Fibroblast of skin of back (primary cell): ENCODE measurements at places on chromosomes 7 and 10.

DNA sequence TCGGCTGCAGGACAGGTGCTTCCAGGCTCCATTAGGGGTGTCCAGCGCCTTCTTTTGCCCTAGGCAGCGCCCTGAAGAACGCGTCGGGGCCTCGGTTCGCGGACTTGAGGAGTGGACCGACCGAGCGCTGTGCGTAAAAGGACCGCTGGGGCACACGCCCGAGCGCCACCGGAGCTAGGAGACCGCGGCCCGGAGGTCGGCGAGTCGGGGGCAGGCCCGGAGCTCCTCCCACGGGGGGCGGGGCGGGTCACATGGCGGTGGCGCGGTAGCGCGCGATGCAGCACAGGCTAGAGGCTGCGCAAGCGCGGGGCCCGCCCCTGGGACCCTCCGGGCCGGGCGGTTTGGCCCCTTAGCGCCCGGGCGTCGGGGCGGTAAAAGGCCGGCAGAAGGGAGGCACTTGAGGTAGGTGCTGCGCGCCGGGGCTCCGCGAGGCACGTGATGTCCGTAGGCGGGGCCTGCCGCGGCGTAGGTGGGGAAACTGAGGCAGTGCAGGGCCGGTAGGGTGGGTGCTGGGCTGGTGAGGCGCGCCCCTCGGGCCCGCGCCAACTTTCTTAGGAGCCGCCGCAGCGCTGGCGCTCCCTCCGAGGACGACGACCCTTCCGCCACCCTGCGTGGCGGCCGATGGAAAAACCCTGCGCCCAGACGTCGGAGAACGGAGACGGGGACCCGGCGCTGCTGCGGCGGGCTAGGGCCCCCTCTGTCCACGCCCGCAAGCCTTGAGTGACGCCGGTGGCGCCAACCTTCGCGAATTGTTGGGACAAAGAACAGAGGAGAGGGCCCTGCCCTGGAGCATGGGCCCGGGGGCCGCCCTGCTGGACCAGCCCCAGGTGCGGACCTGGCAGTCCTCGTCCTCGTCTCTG lies at the start of gene PRXL2A:
PRXL2A (plus strand) TSS at position 310 of the 860 bp plus-strand sequence. CDS start 11,917 bp downstream, outside the sequence.
- DNase-seq = peak; percentile 31

DNA sequence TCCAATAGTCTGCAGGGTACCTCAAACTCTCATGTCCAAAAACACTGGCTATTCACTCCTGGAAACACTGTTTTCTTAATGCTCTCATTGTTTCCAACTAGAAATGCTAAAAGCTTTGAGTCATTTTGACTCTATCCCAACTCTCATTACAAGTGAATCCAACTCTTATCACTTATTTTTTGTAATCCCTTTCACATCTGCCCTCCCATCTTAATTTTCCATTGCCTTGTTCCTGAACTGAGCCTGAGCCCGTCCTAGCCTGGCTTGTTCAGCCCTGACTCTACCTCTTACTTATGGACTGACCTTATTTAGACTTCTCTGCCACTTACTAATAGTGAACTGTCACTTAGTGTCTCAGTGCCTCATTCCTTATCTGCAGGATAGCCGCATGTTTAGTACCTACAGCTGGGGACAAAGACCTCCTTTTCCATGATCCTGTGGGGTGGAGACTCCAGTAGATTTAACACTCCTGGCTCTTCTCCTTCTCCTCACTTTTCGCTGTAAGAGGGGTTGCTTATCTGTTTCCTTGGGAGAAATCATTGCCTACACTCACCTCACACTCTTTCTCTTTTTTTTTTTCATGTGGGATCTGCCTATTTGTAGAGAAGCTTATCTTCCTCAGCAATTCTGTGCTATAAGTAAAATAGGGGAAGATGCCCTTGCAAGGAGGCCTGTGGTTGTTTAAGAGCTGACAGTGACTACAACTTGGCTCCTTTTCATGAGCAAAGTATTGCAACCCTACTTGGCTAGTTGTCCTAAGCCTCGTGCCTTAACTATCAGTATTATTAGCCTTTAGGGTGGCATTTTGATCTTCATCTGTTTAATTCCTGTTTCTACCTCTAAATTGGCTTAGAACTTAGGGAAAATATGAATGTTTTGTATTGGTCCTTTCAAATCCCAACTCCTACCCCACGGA lies 56.4 kb downstream of the SLC16A12 start:
- peak; percentile 59 for DNase-seq

- no peak for DNase-seq
Measured at GRCh38 chr10:122514045-122514840, 46.3 kb upstream of the DMBT1 start.

GRCh38 chr10:30002426-30003266 lies 56.7 kb downstream of the JCAD start:
- peak; percentile 59 for DNase-seq

DNA sequence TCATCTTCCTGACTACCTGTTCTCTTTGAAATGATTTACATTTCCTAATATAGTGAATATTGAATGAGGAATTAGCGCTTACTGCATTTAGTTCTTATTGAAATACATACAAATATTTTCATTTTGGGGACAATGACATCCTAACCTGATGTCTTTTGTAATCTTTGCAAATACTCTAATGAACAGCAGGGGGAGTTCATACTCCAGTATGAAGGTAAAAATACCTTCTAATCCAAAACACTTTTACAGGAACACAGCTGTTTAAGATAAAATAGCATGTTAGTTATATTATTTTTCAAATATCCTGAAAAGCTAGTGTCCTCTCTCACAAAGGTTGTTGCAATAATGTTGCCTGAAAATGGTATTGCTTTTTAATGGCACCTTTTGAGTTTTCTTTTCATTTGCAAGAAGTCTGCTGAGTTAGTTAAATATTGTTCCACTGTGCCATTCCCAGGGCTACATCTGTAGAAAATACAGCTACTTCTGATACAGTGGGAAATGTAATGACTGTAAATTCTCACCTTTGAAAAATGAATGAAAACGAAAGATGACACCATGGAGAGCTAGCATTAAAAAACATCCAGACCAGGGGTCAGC lies 400.0 kb downstream of the PHF14 start:
- peak; percentile 8 for DNase-seq

DNA sequence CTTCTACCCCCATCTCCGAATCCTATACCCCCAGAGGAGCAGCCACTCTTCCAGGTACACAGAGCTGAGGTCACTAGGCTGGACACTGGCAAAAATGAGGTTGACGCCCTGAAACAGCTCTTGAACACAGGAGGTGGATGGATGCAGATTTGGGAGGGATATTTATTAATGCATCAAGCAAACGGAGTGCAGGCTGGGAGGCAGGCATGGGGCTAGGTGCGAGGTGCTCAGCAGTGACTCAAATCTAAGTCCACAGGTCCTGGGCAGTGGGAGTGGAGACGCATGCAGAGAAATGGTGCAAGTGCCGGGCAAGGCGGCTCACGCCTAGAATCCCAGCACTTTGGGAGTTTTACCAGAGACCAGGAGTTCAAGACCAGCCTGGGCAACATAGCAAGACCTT lies 11.0 kb downstream of the GUSB start:
- DNase-seq = no peak

GRCh38 chr7:410395-410910 lies 109.2 kb downstream of the PDGFA start:
- no peak for DNase-seq

DNA sequence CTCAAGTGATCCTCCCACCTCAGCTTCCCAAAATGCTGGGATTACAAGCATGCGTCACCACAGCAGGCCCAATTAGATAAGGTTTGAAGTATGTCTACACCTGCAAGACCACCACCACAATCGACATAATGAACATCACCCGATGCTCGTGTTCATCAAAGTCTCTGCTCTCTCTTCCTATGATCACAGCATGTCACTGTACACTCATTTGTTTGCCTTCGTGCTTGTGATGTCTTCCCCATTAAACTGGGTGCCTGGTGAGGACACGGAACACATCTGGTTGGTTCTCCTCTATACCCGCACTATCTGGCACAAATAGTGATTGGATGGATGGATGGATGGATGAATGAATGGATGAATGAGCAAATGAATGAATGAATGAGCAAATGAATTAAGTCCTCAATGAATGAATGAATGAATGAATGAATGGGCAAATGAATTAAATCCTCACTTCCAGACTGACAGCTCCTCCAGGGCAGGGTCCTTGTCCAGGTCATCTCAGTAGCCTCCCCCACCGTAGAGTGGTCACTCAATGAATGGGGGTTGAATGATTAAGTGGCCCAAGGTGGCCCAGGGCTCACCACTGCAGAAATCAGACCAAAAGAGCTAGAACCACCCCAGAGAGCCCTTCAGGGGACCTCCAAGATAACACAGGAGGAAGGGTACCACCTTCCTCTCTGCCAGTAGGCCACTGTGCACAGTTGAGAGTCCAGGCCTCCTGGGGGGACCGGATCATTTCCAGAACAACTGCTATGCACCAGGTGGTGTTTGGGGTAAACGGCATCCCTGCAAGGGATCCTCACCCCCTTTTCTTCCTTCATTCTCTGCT lies 101.9 kb upstream of the TNRC18 start:
- DNase-seq = peak; percentile 75

GRCh38 chr10:47195274-47195885 lies 104.6 kb upstream of the GDF10 start:
- DNase-seq = no peak

DNA sequence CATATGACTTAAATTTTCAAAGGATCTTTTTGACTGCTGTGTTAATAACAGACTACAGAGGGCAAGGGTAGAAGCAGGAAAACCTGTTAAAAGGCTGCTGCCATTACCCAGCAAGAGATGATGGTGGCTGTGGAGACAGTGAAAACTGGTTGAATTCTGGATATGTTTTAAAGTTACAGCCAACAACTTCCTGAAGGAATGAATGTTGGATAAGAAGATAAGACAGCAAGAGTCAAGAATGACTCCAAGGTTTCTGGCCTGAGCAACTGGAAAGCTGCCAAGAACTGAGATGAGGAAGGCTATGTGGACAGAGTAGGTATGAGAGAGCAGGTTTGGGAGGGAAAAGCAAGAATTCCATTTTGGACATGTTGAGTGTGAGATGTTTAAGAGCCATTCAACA lies 19.1 kb downstream of the CNOT4 start:
- peak; percentile 46 for DNase-seq

DNA sequence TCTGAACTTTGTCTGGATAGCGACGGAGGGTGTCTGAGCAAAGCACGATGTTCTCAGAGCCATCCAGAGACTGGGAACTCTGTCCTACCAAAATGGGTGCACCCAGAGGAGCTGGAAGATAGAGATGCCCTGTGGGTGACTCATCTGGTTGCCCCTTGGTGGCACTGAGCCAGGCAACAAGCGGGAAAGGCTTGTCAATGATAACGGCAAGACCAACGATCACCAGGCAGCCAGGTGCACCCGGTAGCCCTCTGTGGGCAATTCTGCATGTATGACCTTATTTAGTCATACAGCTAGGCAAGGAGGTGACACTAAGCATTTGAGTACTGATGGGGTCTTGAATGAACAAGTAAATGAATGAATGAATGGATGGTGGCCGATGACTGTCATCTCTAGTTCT lies 2.8 kb upstream of the ELN start:
- DNase-seq = no peak

DNA sequence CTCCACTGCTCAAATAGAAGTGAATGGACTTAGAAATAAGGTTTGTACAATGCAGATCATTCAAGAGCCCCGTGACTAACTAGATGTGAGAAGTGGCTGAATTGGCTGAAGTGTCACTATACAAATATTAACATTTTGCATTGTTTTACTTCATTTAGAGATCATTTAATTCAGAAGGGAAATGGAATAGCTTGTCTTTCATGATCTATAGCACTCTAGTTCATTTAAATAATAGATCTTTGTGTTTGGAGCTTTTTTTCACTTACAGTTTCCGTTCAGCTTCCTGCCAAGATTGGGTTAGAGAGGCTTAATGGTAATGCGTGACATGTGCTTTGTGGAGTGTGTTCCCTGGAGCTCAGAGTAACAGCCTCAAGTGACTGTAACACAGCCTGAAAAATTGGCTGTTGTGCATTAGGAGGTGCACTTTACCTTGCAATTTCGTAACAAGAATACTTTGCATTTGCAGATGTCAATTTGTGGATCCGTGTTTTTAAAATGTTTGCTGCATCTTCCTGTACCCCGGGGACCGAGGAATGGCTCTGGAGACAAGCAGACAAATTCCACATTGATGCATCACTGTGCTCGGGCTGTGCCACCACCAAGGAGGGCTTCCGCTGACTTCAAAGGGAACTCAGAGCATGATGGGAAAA lies 170.3 kb downstream of the NRP1 start:
- DNase-seq = peak; percentile 79

DNA sequence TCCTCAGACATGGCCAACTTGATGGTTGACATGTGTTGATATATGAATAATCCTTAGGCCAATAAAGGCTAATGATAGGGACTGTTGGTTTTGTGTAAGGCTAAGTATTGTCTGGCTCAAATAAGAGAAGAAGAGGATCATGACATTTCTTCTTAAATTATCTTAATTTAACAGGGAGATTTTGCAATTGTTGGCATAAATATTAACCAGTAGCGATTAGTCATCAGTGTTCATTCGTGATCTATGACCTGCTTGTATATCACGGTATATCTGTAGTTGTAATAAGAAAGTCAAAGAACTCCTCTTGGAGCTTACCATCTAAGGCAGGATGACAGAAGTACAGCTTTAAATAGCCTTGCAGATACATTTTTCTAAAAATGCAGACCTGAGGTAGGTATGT lies 196.4 kb downstream of the CREB5 start:
- DNase-seq = no peak

GRCh38 chr7:66640802-66641525 lies 12.3 kb downstream of the KCTD7 start:
- no peak for DNase-seq
